Mesenteric fat pad (tissue), 1 donor: ENCODE measurements at places on chromosomes 13 and 19.

DNA sequence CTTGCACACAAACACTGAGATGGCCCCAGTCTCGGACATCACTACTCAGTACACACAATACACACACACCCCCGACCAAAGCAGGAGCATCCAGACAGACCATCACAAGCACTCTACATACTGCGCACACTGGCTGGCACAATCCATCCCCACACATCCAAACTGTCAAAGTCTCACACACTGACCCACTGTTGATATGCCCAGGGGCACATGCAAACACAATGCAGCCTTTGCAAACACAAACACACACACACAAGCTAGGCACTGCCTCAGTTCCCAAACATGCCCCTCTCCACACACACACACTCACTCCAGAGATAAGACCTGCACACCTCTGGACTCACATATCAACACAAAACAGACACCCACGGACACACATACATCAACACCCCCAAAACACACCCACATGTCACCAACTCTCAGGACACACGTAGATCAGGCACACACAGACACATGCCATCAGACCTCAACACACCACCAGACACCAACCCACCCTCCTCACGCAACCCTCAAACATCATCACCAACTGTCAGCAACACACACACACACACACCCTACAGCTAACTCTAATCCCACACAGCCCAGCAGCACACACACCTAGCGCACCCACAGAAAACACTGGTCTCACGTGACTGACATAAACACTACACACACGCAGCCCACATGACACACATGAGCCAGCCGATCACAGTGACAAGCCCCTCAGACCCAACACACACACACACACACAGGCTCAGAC, 1.9 kb downstream of the BBC3 start:
- DNase-seq: no peak

DNA sequence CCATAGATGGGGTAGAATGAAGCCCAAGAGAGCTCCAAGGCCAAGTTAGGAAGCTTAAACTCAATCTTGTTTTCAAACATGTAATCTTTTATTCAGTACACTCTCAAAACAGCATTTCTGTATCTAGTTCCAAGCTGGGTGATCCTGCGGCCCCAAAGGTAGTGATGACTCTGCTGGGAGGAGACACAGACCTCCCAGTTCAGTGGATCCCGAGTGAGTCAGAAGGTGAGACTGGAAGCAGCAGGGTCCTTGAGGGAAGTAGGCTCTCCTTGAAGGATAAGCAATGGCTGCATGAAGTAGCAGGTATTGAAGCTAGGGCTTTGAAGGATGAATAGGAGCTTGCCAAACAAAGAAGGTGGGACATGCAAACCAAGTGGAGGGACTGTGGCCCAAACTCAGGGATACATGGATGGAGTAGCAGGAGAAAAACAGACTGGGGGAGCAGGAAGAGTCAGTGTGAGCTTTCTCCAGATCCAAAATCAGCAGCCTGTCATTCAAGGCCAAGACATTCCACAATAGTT, 9.6 kb downstream of the TINCR start:
- DNase-seq: no peak

GRCh38 chr13:45811891-45812694, 39.5 kb downstream of the SIAH3 start:
- DNase-seq: no peak

- DNase-seq: no peak
These were observed 33.6 kb downstream of the ZNF383 start for GRCh38 chr19:37251308-37252229.

DNA sequence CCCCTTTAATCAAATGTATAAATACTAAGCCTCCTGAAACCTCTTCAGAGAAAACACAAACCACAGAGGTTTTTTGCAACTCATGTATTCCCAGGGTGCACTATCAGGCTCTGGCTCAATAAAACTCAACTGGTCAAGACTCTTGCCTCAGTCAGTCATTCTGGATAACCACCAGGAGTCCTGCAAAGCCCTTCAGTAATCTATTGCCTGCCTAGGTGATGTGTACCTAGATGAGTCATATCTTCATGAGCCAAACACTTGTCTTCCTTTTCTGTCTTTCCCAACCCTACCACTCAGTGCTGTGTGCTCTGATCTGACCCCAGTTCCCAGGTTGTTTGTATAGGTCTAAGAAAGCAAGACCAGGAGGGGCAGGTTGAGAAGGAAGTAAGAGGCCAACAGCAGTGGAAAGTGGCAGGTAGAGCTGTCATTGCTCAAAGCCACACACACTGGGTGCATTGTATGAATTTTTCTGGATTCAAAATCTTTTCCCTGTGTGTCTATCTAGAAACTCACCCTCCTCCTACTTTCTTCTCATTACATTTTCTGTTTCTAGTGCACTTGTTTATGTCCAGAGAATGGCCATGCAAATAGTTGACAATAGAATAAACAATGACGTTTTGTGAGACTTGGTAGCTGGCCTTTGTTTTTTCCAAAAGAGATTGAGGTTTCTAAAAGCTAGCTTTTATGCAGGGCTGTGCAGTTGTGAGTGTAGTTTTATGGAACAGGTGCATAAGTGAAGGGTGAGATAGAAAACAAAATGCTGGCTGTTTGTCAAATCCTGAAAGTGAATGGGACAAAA, 48.1 kb downstream of the PSG1 start:
- no peak for DNase-seq

DNA sequence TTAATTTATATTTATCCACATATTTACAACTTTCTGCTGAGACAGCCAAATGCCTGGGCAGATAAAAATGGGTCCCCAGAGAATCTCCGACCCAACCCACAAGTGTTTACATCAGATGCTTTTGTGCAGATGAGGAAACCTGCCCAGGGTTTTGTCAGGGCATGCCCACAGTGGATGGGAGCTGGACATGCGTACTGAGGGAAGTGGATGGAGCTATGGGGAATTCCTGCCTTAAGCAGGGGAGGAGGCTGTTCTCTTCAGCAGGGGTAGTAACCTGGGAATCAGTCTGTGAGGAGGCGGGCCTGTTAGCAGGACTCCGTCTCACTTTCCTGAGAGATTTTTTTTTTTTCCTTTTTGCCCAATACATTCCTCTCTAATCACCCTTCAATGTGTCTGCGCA, 122.9 kb downstream of the RFC3 start:
- DNase-seq: no peak

DNA sequence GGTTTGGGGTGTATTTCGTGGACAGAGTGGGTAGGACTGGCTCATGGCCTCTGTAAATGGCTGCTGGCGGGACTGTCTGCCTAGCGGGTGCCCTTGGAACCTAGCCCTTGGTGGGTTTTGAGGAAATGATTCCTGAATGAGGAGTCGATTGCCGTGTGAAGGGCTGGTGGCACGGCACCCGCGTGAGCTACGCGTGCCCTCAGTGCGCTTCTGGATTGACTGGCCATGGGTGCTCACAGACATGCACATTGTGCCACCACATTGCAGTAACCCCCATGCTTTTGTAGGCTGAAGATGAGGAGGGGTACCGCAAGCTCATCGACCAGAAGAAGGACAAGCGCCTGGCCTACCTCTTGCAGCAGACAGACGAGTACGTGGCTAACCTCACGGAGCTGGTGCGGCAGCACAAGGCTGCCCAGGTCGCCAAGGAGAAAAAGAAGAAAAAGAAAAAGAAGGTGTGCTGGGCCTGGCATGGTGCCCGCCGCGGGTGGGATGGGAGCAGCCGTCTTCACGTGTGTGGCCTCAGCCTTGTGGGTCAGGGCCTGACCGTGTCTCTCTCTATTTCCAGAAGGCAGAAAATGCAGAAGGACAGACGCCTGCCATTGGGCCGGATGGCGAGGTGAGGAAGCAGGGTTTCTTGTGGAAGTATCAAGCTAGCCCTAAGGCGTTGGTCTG, 35.2 kb downstream of the SMARCA4 start:
- DNase-seq: no peak

- DNase-seq: no peak
These were observed 218.0 kb downstream of the IRS2 start for GRCh38 chr13:109568339-109568818.

- DNase-seq: no peak
These were observed 33.5 kb downstream of the DOCK9 start for GRCh38 chr13:98944336-98944735.

DNA sequence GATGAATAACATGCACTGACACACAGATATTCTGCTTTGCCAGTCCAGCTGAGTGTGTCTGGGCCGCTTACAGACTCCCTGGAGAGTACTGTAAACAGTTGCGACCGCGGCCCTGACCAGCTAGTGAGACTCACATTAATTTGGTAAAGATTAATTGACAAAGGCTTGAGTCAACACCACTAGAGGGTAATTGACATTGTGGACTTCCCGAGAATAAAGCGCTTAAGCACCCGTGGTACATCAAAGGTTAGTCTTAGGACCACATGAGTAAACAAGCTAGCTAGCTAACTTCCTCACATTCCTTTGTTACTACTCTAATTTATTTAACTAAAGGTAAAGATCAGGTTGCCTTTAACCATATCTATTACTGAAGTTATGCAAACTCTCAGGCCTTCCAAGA, 624.4 kb upstream of the ARGLU1 start:
- no peak for DNase-seq

DNA sequence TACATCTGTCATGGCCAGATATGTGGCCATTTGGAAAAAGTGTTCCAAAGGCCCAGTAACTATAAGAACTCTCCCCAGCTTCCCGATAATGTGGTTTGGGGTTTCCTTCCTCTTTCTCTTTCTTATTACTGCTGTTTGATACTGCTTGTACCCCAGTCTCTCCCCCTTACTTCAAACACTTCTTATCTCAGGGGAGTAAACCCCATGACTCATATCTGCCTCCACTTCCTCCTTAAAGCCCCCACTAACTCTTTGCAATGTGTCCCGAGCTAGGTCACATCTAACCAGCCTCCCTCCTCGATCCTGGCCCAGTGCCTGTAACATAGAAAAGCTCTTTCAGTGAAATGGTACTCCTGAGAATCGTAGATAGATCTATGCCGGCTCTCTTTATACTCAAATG, 82.4 kb upstream of the STARD13 start:
- DNase-seq: no peak

DNA sequence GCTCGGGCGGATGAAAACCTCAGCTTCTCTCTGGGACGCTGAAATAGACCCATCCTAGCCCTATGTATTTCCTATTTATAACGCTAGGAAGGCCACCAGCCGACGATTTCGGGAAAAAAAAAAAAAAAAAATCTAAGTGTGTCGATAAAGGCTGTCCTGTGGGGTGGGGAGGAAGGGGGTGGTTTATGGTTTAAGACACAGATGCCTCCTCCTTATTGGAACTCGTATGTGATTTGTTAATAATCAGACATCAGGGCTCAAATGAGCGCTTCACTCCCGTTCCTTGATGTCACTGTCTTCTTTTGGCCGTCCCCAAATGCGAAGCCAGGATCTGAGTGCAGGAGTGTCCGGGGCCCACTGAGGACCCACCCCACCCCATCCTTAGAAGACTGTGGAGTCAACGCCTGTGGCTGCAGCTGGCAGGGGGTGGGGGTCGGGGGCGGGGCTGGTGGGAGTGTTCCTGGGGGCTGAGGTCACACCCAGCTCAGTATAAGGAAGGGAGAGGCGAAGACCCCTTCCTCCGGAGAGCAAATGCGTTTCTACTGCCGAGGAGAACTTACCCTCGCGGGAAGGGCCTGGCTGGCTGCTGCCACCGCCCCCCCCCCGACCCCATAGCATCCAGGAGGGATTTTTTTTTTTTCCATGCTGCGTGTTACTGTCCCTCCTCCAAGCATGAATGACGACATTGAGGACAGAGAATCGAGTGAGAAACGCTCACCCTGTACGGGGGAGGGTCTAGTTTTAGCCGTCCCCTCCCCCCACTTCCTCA, 971 bp downstream of the ATCAY start:
- DNase-seq: no peak

DNA sequence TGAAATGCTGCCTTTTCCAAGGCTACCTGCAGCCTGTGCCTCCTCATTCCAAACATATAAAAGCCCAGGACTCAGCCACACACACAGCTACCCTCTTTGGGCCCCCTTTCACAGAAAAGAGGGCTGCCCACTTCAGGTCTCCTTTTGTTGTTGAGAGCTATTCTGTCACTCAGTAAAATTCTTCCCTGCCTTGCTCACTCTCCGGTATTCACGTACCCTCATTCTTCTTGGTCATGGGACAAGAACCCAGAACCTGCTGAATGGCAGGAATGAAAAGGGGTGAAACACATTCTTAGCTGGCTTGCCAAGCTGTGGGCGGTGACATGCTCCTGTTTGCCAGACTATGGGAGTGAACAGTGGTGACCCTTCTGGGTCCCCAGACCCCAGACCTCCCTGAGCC, 338.0 kb upstream of the ATXN8OS start:
- DNase-seq: no peak

DNA sequence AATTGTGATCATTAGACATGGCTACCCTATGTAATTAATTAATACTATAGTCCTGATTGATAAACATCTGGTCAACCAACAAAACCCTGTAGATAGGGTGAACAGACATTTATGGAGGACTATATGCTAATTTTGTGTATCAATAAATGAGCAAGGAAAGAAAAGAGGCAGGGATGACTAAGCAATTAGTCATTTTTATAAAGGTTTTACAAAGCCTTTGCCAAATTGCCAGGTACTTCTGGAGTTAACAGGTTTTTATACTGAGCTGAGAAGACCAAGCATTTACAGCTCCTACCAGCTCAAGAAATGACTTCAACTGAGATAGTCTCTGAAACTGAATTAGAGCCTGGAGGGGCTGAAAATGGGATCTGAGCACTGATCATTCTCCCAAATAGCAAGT, 186.8 kb upstream of the PRR20A start:
- DNase-seq: no peak

DNA sequence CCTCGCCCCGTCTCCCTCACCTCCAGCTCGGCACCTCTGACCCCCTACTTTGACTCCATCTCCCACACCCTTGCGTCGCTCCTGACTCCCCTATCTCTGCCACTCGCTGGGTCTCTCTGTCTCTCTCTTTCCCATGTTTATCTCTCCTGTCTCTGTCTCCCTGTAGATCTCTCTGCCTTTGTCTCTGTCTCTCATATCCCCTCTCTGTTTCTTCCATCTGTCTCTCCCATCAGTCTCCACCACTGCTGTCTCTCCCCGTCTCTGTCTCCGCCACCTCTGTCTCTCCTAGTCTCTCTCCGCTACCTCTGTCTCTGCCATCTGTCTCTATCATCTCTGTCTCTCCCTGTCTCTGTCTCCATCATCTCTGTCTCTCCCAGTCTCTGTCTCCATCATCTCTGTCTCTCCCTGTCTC, 12.4 kb upstream of the BBC3 start:
- DNase-seq: no peak
